ENCODE measurements at places on chromosomes 7 and 10.

DNA sequence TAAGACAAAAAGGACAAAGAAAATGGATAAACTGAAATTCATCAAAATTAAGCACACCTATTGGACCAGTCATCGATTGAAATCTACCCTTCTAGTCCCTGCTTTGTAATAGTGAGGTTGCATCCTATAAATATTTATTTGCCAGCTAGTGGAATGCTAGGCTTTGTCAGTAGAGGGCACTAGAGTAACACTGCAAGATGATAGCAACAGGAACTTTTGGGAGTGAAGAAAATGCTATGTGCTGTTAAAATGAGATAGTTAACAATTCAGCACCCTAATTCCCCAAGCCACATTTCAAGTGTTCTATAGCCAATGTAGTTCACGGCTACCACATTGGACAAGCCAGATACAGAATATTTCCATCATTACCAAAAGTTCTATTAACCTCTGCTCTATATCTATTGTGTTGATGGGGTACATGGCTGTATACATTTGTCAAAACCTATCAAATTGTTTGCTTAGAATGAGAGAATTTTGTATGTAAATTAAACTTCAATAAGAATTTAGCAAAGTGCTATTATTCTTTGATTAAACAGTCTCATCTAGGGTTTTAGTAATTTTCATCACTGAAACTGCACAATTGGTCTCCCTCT, 69.8 kb downstream of the LSMEM1 start:
- no peak for DNase-seq

- DNase-seq = no peak
These were observed 26.0 kb downstream of the GSDME start for GRCh38 chr7:24731313-24731712.

- no peak for DNase-seq
These were observed 72.4 kb downstream of the ABCC2 start for GRCh38 chr10:99854860-99855259.

GRCh38 chr10:35633006-35633980, 8.8 kb downstream of the FZD8 start:
- no peak for DNase-seq

DNA sequence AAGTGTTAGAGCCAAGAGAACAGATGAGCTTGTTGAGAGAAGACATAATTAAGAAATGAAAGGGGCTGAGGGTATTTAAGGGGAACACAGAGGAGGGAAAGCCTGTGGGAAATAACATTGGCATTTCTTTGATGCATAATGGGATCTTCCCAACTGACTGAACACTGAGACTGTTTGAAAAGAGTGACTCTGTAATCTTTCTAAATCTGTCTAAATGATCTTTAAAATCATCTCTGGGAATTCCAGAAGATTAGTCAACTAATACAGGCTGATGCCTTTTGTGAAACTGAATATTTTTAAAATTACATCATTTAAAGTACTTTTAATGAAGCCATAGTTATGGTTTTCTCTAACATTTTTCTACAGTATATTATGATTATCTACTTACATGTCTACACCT, 17.4 kb upstream of the SLC35G1 start:
- DNase-seq = no peak

GRCh38 chr10:93236393-93237040, 162.8 kb downstream of the CYP26A1 start:
- DNase-seq = no peak

GRCh38 chr7:37027557-37028341, 303.5 kb upstream of the AOAH start:
- no peak for DNase-seq

GRCh38 chr10:48231178-48231577, 43.3 kb downstream of the FRMPD2 start:
- no peak for DNase-seq

- DNase-seq = no peak
These were observed 16.7 kb upstream of the PAPSS2 start for GRCh38 chr10:87642988-87643387.
